GM23248 (cell line): ENCODE measurements at places on chromosomes 13 and 19. TPM values are rescaled to one million over a fixed set of nuclear protein-coding genes. Genes with fewer than 3 reads are reported as not detected.
A peak's percentile ranks its signal among the peaks of the same experiment; 100 is the strongest.

DNA sequence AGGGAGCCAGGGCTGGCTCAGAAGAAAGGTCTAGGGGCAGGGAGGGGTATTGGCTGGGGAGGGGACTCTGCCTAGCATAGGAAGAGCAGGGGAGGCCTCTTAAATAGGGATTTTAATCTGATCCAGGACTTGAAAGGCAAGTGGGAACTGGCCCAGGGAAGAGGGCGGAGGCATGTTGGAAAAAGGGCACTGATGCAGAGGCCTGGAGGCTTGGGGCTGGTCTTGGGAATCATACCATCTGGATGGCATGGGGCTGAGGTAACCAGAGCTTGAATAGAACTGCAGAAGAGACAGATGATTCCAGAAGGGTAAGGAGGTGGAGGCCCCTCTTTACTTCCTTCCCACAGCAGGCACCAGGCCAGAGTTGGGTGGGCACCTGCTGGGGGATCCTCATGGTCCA, 29.1 kb downstream of the CERS4 start:
- no peak for DNase-seq

Gene MBD3L2
- polyA plus RNA-seq = not detected in 2 replicates

- DNase-seq = peak; percentile 82
Measured at GRCh38 chr13:51501592-51502152, 48.8 kb upstream of the INTS6 start.

DNA sequence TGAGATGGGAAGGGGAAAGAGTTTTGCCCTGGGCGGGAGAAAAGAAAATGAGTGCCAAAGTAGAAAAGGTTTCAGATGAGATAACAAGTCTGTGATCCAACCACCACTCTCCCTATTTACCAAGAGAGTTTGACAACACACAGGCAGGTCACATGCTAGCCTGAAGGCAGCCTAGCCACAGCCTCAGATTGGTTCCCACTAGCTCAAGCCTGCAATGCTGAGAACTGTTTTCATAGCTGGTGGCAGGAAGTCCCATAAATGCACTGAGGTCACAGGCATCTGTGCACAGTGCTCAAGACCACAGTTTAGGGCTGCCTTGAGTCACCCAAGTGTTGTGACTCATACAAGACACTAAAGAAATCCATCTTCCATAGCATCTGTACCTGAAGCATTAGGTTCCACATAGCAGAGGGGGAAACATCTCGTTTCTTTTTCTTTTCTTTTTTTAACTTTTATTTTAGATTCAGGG, 18.5 kb upstream of the POP4 start:
- DNase-seq = peak; percentile 40

Gene TSKS
- polyA plus RNA-seq = 0.31 and 0.93 TPM in 2 replicates

Gene FPR3
- not detected in 2 replicates for polyA plus RNA-seq

Gene HSPH1
- 46.7 and 46.8 TPM in 2 replicates for polyA plus RNA-seq

Gene CABP5
- not detected in 2 replicates for polyA plus RNA-seq
